Activated CD4-positive, alpha-beta T cell treated with anti-CD3 and anti-CD28 coated beads, Interleukin-2, amount 10 ng/mL, durations not matched to agents 7 days and 5 days (primary cell): ENCODE measurements at places on chromosomes 6 and 20.

DNA sequence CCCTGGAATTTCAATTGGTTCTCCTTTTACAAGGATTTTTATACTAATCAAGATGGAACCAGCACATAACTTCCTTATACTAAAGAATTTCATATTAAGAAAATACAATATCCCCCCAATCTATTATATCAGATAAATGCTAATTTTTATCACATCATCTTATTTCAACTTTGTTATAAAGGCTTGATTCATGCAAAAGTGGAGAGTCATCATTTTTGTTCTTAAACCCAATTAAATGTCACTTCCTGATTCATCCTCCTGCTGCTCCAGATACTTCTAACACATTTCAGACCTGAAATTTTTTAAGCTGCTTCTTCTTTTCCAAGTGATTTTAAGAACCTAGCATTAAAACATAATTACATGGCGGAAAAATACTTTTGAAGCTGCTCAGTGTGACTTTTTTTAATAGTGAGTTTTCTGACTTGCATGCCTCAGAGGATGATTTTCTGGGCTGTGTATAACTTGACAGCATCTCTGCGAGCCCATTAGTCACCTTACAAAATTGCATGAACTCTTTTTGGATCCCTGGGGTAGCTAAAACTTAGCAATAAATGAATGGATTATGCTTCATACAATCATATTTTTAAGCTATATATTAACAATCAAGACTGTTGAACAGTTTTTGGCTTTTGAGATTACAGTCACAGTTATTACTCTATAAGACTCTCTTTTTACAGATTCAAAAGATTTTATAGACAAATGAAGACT is 134.1 kb downstream of the ELOVL4 start:
- DNase-seq, result no peak

DNA sequence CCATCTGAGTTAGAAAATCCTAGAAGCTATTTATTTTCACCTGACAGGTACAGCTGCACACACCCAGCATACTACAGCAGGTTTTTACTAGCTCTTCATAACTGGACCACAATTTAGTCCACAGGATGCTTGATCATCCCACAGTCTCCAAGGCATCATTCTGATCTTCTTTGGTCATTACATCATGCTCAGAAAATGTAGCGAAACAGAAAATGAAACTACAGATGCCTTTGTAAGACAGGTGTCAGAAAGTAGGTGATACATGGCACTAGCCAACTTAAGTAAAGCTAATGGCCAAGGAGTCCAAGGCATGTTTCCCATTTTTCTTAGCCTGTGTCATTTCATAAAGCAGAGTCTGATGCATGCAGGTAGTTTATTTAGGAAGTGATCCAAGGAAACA is 102.3 kb downstream of the HTR1B start:
- DNase-seq, result no peak

- DNase-seq, result no peak
These were observed 97.1 kb upstream of the IYD start for GRCh38 chr6:150271501-150272263.

- no peak for DNase-seq
These were observed 14.3 kb upstream of the RAB5IF start for GRCh38 chr20:36591281-36591680.

GRCh38 chr6:137919837-137920730 is 53.0 kb downstream of the TNFAIP3 start:
- no peak for DNase-seq

- no peak for DNase-seq
These were observed 261.2 kb downstream of the DLL1 start for GRCh38 chr6:170029416-170030283.

- DNase-seq, result no peak
These were observed 88.9 kb upstream of the NT5E start for GRCh38 chr6:85360794-85361642.

DNA sequence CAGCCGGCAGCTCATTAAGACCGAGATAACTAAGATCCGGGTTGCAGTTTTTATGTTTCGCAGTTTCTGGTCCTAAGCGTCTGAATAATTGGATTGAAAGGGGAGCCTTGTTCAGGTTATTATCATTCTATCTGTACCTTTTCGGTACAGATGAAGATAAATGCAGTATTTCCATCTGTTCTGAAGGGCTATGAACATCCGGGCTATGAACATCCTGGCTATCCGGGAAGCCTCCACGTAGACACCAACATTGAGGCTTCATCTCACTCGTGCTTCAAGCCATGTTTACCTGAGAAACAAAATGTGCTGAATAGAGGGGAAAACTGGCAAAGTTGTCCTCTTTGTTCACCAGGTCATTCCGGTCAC is 399 bp upstream of the REPS1 start:
- DNase-seq, result no peak

DNA sequence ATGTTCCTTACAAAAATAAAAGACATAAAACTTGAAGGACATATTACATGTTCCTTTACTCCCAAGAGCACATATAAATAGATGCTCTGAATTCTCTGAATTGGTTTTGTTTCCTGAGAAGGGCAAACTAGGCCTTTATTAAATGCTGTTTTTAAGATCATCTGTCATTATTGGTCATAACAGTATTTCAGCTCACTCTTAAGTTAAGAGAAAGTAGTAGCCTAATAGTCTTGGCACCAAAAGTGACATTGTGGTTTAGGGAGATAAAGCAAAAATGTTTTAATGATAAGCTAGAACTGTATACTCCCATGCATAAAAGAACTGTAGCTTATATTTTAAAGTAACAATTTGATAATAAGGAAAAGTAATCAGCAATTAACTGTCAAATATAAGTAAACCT is 361.1 kb upstream of the PTCHD4 start:
- DNase-seq, result no peak

GRCh38 chr6:37209461-37210205 is 39.7 kb downstream of the PIM1 start:
- peak; percentile 77 for DNase-seq

DNA sequence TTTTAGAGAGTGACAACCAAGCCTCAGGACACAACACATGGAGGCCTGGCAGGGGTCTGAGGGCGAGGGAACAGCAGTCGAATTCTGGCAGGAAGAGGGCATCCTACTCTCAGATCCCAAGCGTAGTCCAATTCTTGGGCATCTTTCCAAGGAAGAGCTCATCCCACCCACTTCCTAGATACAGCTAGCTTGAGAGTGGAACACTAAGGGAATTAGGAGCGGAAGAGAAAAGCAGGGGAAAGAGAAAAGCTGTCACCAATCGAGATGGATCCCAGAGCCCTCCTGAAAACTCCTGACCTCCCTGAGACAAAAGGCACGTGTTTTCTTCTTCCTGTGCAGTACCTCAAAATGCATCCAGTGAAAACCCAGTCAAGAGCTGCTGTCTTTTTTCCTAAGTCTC is 67.1 kb downstream of the GFOD1 start:
- DNase-seq, result no peak

DNA sequence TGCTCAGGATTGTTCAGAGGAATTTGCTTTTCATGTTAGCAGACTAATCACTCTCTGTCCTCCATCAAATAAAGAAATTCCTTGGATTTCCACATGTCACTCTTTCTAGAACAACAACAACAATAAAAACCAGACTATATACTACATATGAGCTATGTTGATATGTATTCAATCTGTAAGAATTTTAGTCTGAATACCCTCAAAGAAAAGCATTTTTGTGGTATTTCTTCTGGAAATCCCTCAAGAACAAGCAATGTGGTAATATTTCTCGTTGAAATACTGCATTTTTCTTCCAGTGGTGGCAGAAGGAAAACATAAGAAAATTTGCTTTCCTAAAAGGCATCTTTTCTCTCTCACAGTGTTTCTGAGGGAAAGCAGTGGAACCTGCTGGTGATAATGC is 312.6 kb upstream of the RSPO3 start:
- DNase-seq, result no peak

DNA sequence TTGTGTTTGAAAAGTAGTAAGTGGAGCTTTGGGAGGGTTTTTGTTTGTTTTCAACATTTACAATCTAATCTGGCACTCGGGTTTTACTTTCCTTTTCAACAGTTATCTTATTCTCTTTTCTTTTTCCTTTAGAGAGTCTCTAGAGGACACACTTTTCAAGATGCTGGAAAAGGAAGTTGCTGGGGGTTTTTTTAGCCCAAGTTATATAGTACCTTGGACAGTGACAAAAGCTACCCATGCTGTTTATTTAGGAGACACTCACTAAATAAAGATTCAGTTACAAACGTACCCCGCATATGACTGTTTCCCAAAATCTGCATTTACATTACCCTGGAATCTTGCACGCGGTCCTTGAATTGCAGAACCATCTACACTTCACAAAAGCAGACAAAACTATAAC is 78.8 kb downstream of the MAP7 start:
- no peak for DNase-seq

DNA sequence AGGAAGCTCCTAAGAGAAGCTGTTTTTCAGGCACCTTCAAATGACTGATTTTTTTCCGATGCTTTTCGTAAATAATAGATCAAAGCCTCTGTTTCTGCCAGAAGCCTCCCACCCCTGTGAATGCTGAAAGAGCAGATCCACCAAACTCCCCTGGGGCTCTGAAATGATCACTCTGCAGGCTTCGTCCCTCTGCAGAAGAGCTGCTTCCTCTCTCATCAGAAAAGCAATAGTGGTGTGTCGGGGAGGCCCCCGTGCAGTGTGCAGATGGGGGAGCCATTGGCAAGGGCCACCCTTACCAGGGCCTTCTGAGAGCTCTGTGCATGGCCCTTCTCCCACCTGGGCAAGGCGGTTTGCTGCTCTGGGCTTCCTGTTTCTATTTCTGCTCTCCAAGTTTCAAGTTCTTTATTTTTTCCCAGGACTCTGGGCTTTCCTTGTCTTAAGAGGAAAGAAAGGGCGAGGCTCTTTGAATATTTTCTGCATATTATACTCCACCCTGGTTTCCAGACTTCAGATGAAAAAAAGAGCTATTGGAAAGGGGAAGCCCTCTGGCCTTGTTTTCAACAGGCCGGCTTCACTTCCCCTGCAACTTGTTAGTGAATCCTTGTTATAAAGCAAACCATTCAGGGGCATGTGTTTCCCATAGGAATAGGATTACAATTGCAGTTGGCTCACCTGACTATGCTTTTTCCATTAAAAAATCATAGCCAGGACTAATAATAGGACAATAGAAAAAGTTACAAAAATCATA is 155.2 kb downstream of the TTLL2 start:
- DNase-seq, result no peak

GRCh38 chr6:127119102-127120022 is 891 bp downstream of the RSPO3 start:
- no peak for DNase-seq

GRCh38 chr6:109660526-109661320 is 30.3 kb downstream of the AK9 start:
- DNase-seq, result no peak

GRCh38 chr6:135858931-135859330 is 7.4 kb downstream of the PDE7B start:
- no peak for DNase-seq

GRCh38 chr20:21357844-21358243 is 39.5 kb downstream of the NKX2-4 start:
- DNase-seq, result no peak

DNA sequence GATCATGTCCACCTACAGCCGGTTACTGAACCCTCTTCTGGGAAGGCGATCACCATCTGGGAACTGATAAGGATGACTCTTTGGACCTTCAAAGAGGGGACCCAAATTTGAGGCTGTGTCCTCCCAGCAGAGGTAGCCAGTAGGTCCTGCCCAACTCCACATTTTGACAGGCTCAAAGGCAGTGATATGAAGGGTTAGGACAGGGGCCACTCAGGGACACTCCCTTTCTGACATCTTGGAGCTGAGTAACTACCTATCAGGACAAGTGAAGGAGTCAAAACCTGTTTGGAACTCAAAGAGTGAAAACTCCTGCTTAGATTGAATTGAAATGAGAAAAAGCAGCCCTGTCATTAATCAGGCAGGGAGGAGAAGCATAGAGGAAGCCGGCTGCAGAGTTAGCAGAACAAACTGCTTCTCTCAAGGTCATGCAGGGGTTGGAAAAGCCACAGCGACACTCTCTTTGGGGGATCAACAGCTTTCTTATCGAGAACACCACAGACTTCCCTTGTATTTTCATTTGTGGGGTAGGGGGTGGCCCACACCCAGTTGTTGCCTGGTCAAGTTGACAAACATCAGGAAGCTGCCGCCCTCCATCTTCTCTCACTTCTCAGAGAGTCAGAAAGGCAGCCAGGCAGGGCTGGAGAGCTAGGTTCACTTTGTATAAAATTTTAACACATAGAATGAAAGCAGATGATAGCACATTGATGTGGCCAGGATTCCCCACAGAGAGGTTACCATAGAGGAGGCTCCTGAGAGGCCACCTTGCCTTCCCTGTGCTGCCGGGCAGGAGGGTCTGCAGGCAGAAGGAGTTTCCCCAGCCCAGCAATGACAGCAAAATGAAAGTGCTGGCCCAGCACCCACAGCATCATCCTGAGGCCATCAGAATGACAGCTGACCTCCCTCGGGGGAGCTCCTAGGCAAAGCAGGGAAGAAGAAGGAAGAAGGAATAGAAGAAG is 47.6 kb downstream of the AGPAT4 start:
- DNase-seq, result peak; percentile 44

DNA sequence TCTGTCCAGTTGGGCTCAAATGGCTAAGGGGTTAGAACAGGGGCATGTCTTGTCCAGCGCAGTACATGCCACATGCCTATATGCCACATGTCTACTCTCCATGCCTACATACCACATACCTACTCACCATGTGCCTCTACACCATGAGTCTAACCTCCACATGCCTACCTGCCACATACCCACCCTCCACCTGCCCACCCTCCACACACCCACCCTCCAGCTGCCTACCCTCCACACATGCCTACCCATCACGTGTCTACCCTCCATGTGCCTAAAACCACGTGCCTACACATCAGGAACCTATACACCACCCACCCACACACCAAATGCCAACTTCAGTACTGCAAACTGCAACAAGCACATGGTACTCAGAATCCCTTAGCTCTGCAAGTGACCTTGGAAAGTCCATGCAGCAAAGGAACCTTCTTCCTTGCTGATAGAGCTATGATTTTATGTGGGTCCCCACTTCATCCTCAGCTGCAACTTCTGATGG is 113.0 kb upstream of the CST7 start:
- no peak for DNase-seq

DNA sequence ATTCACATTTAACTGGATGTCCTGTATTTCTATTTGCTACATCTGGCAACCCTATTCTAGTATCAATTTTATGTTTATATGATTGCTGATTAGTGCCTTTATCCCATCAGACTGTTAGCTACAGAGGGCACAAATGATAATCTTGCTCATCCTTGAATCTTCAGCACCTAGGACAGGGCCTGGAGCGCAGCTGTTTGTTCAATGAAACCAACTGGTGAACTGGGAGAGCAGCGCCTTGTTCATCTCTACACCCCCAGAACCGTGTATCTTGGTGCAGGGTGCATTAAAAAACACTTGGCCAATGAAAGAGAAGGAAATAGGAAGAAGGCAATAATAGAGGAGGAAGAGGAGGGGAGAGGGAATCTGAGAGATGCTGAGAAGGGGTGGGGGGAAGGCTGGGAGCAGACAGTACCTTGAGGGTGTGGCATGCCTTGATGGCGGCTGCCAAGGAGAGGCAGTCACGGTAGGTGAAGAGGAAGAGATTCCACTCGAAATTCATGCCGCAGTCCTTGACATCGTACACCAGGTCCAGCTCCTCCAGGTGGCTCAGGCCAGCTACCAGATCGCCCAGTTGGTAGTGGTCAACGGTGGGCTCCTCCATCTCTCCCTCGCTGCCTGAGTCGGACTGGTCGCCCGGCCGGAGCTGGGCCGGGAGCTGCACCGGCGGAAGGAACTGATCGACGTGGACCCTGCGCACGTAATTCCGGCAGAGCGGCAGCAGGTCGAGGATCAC is 15.5 kb downstream of the TMEM151B start:
- no peak for DNase-seq

- no peak for DNase-seq
These were observed 96.7 kb downstream of the L3MBTL3 start for GRCh38 chr6:130115036-130115435.

GRCh38 chr6:93165850-93166430 is 253.4 kb downstream of the EPHA7 start:
- DNase-seq, result no peak
